Cardiac muscle cell (in vitro differentiated cells and primary cell): ENCODE measurements at places on chromosomes 5 and 9.

- no peak for DNase-seq
Measured at GRCh38 chr5:149011084-149011483, 51.8 kb downstream of the SH3TC2 start.

GRCh38 chr9:92408747-92409478 lies 4.5 kb upstream of the OGN start:
- no peak for DNase-seq

DNA sequence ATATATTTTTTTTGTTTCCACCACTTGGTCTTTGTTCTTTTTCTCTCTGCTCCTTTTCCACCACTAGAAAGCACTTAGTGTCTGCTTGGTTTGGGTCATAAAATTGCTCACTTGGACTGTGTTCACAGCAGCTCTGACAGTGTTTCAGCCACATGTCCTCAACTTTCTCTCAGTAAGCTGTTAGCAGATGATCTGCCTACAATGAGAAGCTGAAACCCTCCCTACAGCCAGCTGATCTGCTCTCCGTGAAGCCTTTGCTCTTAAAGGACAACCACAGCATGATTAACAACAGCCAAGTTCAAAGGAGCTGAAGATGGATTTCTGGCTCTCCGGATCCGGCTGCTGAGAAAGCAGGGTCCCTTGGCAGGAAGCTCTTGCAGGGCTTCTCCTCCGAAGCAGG lies 31.6 kb downstream of the PRLR start:
- DNase-seq = peak; percentile 56

DNA sequence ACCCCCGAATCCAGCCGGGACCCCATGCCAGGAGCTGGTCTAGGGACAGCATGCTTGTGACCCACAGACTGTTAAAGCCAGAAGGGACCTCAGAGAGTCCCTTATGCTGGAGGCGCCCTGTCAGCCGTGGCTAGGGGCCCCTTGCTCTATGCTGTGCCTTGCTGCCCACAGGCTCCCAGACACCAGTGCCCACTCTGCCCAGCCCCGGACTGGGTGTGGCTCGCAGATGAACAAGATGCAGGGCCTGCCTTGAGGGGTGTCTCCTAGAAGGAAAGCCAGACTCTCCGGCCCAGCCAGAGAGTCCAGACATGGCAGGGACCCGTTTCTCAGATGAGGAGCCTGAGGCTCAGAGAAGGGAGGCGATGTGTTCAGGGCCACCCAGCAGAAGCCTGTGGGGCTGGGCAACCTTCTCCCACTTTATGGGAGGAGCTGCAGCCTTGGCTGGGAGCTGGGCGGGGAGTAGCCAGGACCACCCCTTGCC lies 85.7 kb downstream of the LMX1B start:
- no peak for DNase-seq

DNA sequence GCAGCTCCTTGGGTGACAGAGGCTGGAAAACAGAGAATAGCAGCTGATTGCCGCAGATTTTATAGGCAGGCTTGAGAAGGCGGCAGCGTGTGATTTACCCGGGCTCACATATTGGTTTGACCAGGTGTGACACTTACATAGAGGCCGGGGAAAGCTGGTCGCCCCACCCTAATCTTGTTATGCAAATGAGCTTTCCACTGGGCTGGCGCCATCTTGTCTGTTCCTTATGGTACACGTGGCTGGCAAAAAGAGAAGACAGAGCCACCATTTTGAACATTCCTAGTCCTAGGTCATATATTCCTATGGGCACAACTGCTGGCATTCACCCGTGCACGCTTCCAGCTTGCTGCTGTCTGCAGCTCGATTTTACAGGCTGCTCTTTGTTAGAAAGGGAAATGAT lies 11.3 kb upstream of the SPZ1 start:
- DNase-seq = no peak

GRCh38 chr5:31534527-31535046 lies 2.5 kb downstream of the C5orf22 start:
- DNase-seq = no peak

DNA sequence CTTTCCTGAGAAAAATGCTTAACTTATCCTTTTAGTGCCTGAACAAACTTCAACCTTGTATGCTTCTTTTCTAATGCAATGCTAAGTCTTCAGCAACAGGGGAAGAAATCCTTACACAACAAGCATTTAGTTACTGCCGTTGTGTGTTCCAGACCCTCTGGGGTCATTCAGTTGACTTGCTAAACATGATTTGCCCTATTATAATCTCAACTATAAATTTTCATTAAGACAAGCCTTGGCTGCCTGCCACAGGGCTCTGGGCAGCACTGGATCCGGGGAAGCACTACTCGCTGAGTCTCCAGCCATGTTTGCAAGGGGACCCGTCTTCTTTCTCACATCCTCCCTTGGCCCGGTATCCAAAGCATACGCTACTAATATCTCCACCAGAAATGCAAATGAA lies 58.1 kb downstream of the PTCH1 start:
- no peak for DNase-seq

DNA sequence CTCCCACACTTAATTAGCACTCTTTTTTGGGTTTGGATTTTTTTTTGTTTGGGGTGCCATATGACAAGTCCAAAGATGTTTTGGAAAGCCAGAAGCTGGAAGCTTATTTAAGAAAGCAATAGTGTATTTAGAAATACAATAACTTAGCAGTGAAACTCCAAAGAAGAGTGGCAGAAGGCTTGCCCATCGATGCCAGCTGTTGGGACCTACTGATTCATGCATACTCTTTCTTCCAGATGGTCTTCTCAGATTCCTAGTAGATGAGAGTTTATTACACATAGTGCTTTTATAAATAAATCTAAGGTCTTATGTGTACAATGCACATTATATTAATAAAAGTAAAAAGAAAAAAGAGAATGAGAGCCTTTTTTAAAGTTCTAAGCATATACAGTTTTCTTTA lies 374.6 kb downstream of the OSTF1 start:
- no peak for DNase-seq

GRCh38 chr9:28378231-28378630 lies 805.0 kb upstream of the C9orf72 start:
- DNase-seq = no peak

- DNase-seq = peak; percentile 34
Measured at GRCh38 chr9:77534376-77535057, 113.6 kb downstream of the GNA14 start.

- DNase-seq = peak; percentile 56
Measured at GRCh38 chr9:120324996-120325642, 254.8 kb downstream of the CDK5RAP2 start.

DNA sequence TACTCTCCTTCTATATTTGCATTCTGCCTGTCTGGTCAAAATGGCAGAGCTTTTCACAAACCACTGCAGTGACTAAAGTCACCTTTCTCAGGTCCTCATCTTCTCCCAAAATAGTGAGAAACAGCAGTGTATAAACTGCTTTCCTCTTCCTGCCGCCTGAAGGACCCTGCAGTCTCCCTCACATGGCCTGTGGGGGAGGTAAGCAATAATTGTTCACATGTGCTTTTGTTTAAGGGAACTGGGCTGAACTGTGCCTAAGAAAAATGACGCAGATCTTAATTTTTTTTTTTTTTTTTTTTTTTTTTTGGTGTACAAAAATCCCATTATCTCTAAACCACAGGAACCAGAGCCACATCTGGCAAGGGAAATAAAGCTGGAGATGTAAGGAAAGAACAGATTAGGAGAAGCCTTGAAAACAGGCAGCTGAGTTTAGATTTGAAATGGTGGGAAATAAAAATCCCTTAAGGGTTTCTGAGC lies 131.7 kb upstream of the VLDLR start:
- no peak for DNase-seq

DNA sequence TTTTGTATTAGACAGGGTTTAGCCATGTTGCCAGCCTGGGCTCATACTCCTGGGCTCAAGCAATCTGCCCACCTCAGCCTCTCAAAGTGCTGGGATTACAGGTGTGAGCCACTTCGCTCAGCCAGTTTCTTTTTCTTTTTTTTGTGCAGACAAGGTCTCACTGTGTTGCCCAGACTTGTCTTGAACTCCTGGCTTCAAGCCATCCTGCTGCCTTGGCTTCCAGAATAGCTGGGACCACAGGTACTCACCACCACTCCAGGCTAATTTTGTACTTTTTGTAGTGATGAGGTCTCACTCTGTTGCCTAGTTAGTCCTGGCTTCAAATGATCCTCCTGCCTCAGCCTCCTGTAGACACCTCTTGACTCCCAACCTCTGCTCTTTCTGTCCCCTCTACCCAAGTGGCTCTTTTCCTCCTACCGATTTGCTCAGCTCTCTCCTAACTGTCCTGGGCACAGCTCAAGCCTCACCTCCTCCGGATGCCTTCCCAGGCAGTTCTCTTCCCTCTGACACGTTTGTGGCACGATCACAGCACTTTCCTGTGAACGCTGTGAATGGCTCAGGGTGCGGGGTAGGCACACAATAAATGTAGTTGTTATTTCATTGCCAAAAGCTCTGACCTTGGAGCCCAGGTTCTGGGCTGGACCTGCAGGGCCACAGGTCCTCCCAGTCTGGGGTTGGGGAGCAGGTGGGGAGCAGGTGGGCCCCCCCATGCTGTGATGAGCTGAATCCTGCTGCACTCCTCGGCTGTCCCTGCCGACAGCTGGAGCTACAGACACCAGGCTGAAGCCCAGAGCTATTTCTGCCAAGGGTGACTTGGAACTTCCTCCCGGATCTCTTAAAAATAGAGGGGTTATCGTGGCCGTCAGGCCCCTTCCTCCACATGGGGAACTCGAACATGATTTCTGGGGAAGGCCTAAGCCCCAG lies 23.9 kb downstream of the GFI1B start:
- no peak for DNase-seq

- no peak for DNase-seq
Measured at GRCh38 chr5:20000416-20000815, 12.4 kb upstream of the CDH18 start.

DNA sequence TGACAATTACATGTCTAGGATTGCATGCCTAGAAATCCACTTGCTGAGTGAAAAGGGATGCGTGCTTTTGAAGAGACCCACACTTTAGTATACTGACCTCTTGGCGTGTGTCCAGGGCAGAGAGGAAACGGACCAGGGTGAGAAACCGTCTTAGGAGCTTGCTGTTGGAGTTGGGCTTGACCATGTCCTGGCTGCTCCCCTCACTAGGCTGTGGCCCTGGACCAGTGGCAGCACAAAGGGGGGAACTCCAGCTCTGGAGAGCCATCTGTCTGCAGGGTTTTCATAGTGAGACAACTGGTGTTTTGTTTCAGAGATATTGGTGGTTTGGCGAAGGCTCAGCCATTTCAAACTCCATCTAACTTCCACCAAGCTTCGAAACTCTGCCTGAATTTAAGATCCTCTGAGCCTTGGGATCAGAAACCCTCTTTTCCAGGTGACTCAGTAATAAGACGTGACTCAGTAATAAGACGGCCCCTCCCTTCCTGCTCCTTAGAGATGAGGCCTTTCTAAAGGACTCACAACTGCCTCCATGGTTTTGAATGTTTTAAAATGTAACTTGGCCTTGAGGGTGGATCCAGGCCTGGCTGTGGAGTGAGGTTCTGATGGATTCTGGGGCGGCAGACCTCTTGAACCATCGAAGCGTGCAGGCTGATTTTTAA lies 165.8 kb downstream of the MELK start:
- peak; percentile 45 for DNase-seq

- DNase-seq = no peak
Measured at GRCh38 chr9:107016383-107016782, 153.4 kb downstream of the ZNF462 start.

GRCh38 chr5:37626266-37626665 lies 213.6 kb downstream of the GDNF start:
- DNase-seq = no peak
